ENCODE measurements at places on chromosomes 7 and 10.

DNA sequence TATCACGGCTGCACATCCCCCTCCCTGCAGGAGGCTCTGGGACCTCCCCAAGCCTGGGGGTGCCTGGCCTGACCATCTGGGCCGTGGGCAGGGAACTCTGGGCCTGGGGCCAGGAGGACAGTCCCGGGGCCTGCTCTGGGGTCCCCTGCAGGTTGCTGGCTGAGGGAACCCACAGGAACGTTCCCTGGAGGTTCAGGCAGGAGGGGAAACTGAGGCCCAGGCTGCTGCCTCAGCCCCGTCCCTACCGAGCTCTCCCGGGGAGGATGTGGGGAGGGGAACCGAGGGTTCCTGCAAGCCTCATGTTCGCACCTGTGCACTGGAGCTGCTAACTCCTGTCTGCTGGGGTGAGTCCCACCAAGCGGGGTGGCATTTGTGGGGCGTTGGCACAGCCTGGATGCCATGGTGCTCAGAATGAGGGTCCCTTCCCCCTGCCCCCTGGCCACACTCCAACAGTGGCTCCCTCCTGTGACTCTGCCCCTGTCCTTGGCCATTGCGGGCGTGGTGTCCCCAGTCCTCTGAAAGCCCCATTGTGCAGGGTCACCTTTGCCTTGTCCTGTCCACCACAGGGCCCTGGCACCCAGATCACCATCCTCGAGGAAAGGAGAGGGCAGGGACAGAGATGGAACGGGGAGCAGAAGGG, 9.4 kb downstream of the ELFN1 start:
- no peak for DNase-seq

DNA sequence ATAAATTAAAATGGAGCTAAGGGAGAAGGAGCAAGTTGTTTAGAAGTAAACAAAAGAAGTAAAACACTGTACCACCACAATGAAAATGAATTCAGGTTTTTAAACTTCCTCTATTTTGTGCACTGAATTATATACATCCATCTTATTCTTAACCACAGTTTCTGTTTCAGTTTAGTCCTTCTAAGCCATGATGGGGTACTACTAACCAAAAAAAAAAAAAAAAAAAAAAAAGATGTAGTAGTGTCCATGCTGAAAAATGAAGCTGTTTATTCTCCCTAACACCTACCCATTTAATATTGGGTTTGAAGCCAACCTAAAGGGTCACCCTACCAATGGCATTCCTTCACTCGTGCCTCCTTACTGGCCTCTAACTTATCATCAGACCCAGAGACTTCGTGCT, 3.4 kb upstream of the BMPR1A start:
- DNase-seq: no peak

DNA sequence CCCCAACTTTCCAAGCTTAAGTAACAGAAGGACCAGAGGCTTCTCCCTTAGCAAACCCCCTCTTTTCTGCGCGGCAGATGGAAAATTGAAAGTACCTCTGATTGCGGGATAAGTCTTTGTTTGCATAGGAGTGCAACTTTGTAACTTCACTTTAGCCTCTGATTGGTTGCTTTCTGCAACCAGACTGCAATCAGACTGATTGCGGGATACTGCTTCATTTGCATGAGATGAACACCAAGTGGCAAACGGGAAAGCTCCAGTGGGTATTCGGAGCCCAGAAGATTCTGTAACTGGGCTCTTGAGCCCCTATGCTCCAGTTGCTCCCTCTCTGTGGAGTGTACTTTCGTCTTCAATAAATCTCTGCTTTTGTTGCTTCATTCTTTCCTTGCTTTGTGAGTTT, 260.6 kb downstream of the BAMBI start:
- DNase-seq: no peak

DNA sequence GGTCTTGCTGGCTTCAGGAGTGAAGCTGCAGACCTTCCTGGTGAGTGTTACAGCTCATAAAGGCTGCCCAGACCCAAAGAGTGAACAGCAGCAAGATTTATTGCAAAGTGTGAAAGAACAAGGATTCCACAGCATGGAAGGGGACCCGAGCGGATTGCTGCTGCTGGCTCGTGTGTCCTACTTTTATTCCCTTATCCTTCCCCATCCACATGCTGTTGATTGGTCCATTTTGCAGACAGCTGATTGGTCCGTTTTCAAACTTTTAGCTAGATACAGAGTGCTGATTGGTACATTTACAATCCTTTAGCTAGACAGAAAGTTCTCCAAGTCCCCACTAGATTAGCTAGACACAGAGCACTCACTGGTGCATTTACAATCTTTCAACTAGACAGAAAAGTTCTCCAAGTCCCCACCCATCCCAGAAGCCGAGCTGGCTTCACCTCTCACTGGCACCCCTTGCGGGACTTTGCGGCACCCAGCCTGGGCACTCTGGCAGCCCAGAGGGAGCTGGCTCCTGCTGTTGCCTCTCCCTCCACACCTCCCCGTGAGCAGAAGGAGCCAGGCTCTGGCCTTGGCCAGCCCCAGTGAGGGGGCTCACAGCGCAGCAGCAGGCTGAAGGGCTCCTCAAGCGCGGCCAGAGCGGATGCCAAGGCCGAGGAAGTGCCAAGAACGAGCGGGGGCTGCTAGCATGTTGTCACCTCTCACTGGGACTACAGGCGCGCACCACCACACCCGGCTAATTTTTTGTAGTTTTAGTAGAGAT, 369.6 kb upstream of the POT1 start:
- DNase-seq: no peak

DNA sequence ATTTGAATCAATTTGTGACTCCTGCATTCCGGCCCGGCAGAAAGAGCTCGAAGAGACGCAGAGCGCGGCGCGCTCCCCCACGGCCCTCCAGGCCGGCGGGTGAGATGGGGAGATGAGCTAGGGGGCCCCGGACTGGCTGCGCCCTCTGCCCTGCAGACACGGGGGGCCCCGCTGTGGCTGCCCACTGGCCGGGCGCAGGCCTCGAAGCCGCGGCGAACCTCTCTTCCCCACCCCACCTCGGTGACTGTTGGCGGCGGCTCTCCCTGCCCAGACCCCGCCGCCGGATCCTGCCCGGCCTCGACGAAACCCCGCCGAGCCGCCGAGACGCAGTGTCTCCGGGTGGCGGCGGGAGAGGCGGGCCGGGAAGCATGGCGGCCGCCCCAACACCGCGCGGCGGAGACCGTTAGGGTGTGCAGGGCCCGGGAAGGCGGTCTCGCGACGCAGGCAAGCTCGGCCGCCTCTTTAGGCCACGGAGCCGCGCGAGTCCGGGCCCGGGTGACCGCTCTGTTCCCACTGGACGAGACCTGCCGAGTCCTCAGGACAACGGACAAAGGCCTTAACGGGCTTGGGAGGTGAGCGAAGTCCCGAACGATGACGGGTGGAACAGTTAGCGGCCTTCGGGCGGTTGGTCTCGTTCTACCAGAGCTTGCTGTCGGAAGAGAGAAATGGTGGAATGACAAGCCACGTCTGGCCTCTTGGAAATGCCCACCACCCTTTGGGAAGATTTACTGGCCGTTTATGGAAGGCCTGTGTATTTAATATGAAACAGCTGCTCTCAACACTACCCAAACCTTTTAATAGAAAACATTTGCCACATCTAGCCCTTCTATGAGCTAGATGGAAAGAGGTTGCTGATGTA, 24.3 kb downstream of the NUP42 start:
- no peak for DNase-seq
